ENCODE measurements at places on chromosomes 13 and 19.

GRCh38 chr13:110559429-110559943 lies 2.0 kb downstream of the RAB20 start:
- DNase-seq, result peak; percentile 51

- no peak for DNase-seq
These were observed 113.6 kb downstream of the ATP11A start for GRCh38 chr13:112803422-112803821.

GRCh38 chr19:19661141-19661674 lies 2.3 kb downstream of the ATP13A1 start:
- peak; percentile 7 for DNase-seq

GRCh38 chr13:87981416-87981815 lies 310.2 kb downstream of the SLITRK5 start:
- peak; percentile 39 for DNase-seq

GRCh38 chr13:34376483-34376882 lies 558.5 kb downstream of the RFC3 start:
- DNase-seq, result no peak

GRCh38 chr13:78598116-78598781 lies 5.1 kb downstream of the POU4F1 start:
- DNase-seq, result no peak

DNA sequence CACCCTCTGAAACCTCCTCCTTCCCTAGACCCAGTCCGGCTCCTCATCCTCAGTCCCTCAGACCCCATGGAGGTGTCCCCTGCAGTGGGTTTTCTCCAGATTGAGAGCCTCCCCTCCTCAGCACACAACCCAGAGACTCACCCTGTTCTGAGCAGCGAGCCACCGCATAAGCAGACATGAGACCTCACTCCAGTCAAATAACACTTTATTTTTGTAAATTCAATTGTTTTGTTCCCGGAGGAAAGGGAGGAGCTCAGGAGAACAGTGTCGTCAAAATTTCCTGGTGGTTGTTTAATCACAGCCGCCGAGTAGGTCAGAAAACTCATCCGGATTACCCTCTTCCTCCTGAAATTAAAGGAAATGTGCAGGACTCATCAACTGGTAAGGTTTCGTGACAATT lies 57.5 kb downstream of the ERICH4 start:
- peak; percentile 20 for DNase-seq

GRCh38 chr19:8505680-8506401 lies 3.4 kb upstream of the PRAM1 start:
- peak; percentile 80 for DNase-seq

DNA sequence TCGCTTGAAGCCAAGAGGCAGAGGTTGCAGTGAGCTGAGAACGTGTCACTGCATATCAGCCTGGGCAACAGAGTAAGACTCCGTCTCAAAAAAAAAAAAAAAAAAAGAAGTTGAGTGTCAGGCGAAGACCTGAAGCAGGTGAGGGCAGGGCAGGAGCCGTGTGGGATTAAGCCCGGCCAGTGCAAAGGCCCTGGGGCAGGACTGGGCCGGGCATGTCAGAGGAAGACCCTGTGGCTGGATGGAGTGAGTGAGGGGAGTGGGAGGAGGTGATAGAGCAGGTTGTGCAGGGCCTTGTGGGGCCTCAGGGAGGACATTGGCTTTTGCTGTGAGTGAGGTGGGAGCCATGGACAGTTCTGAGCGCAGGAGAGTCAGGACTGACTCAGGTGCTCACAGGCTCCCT lies 47.9 kb downstream of the TMED1 start:
- no peak for DNase-seq

- no peak for DNase-seq
These were observed 108.7 kb upstream of the UBL3 start for GRCh38 chr13:29959086-29959485.

DNA sequence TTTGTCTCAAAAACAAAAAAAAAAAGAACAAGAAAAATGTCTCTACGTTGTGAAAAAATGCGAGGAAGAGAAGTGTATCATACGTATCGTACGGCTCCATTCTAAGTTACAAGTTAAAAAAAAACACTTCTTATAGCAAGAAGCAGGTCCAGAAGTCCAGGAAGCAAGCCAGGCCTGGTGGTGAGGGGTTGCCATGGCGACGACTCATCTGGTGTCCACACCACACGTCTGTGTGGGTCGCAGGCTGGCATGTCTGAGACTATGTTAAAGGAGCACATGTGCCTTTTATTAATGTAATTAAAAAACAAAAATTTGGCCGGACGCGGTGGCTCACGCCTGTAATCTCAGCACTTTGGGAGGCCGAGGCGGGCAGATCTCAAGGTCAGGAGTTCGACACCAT lies 5.9 kb downstream of the MED16 start:
- no peak for DNase-seq

Data from muscle of leg (tissue), 16 donors.